NCI-H2029 (cell line): ENCODE measurements at places on chromosomes 5 and 9.

GRCh38 chr9:131658377-131659129 is 81.3 kb downstream of the RAPGEF1 start:
- no peak for DNase-seq

DNA sequence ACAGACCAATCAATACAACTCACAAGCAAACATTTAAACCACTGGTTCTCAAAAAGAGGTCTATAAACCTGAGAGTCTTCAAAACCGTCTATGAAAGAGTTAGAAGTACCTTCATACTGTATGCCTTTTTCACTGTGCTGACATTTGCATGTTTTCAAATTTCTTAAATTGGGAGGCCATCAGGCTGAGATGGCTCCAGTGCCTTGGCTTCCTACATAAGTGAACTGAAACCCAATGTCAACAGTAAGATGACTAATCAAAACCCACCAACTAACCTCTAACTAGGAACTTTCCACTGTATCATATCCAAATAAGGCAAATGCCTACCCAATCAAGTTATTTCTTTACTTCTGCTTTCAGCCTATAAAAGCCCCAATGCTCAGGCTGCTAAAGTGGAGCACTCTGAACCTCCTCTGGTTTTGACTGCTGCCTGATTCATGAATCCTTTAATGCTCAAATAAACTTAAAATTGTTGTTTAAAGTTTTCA is 35.1 kb downstream of the FAM13B start:
- DNase-seq, result no peak

GRCh38 chr5:179154346-179154990 is 94.3 kb downstream of the ZNF354C start:
- DNase-seq, result no peak

GRCh38 chr9:136521537-136521936 is 24.3 kb downstream of the NOTCH1 start:
- DNase-seq, result no peak

DNA sequence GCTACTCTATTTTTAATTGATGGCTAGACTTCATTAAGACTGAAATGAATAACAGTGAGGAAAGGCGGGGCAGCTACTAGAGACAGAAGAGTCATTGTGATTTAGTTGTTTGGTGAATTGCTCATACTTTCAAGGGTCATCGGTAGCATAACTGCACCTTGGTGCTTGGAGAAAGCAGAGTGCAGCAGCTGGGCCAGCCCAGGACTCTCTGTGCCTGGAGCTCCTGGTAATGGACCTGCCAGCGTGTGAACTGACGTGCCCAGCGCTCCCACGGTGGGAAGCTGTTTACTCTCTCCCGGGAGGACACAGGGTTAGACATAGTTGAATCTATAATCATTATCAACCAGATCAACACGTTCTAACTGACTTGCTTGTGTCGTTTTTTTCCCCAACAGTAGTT is 42.9 kb downstream of the LURAP1L start:
- no peak for DNase-seq

GRCh38 chr9:113609562-113610318 is 146.2 kb downstream of the RGS3 start:
- DNase-seq, result no peak

DNA sequence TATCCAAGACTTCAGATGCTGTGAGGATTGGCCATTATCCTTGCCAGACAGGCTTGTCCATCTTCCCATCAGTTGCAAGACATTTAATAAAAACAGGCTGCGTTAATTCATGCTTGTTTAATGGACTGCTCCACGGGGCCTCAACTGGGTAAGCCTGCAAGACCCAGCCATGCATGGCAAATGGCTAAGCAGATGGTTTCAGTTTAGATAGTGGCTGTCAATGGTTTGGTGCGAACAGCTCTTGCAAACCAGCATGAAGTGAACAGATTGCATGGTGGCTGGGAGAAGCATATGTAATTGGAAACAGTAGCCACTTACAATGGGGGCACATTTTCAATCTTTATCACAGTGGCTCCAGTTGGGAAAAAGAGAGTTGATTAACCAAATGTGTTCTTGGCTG is 628.2 kb upstream of the KLF4 start:
- no peak for DNase-seq

- no peak for DNase-seq
These were observed 13.8 kb downstream of the MACIR start for GRCh38 chr5:103272377-103272776.

- DNase-seq, result no peak
These were observed 26.4 kb upstream of the STC2 start for GRCh38 chr5:173354645-173355044.

DNA sequence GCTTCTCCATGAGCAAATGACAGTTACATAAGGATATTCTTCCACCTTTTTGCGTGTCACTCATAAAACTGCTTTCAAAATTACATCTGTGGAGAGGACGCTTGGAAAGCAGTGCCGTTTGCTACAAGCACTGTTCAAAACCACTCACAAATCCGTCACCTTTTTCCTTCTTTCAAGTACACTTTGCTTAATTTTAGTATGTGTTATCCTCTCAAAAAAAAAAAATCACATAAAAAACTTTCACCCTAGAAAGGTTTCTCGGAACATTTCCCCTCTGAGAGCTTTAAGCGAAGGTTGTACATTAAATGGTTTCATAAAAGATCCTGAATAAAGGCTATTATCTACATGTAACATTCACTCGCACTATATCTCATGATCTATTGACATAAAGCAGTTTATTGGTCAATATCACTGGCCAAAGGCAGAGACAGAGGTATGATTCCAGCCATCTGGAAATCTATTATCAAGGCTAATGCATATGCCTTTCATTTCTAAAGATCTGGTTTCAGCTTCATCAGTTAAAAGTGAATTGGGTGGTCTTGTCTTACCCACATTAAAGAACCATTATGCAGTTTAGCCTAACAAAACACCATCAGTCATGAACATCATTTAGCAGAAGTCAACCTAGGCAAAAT is 163.6 kb downstream of the ENC1 start:
- DNase-seq, result no peak

DNA sequence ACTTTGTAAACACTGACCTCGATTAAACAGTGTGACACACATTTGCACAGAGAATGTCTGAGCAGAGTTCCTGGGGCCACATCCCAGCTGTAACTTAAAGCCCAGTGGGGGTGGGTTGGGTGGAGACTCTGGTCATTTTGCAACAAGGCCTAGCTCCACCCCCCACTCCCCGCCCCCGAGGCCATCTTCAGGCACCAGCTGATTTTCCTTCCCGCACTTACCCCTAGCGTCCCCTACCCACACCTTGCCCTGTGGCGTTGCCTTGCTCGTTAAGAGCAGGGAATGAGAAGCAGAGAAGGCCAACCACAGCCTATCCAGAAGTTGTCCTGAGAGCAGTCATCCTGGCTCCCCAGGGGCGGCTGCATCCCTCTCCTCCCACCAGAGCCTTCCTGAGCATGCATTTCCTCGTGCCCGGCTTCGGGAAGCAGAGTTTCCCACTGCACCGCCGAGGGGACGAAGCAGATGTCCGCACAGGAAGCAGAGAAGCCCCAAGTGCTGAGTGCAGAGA is 101.7 kb upstream of the SARDH start:
- DNase-seq, result no peak

GRCh38 chr9:14597171-14597799 is 95.9 kb downstream of the ZDHHC21 start:
- DNase-seq, result no peak

DNA sequence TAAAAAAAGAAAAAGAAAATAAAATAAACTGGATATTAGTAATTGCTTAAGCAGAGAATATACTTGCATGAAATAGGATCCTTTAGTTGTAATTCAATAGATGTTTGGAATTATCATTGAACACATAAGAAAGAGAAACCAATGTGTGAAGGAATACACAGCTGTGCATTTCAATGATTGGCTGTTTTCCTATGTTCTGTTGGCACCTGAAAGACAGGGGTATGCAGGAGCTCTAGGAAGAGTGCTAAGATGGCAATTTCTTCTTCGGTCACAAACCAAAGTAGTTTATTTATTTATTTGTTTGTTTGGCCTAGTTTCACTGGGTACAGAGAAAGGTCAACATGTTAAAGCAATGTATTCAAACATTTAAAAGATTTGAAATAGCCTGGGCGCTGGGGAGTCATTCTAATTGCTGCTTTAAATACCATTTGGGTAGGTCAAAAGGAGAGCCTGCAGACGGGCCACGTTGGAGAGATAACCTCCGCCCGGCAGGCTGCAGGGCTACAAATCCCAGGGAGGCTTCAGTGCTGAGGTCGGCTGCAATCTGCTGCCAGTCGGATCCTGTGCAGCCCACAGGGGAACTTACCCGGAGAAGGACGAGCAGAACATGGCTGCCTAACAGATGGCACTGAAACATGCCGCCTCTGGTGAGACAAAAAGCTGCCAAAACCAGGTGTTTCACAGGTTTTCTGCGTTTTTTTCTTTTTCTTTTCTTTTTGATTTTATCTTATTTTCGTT is 154.2 kb upstream of the TYRP1 start:
- no peak for DNase-seq

- no peak for DNase-seq
These were observed 356.0 kb upstream of the IRX4 start for GRCh38 chr5:2238732-2239131.

GRCh38 chr5:82375488-82376244 is 97.5 kb upstream of the RPS23 start:
- DNase-seq, result peak; percentile 49

DNA sequence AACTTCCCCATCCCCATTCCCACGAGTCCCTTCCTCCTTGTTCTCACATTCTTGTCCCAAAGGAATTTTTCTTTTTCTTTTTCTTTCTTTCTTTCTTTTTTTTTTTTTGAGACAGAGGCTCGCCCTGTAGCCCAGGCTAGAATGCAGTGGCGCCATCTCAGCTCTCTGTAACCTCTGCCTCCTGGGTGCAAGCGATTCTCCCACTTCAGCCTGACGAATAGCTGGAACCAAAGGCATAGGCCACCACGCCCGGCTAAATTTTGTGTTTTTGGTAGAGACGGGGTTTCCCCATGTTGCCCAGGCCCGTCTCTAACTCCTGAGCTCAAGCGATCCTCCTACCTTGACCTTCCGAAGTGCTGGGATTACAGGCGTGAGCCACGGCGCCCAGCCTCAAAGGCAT is 751 bp downstream of the DNAI1 start:
- DNase-seq, result no peak

- no peak for DNase-seq
These were observed 335.4 kb downstream of the MSX2 start for GRCh38 chr5:175059687-175060211.

GRCh38 chr5:55994495-55994997 is at the start of gene IL6ST:
TSS of gene IL6ST (minus strand) at chr5:55994963. CDS start at chr5:55976278, 18,685 bp downstream.
- DNase-seq, result no peak

DNA sequence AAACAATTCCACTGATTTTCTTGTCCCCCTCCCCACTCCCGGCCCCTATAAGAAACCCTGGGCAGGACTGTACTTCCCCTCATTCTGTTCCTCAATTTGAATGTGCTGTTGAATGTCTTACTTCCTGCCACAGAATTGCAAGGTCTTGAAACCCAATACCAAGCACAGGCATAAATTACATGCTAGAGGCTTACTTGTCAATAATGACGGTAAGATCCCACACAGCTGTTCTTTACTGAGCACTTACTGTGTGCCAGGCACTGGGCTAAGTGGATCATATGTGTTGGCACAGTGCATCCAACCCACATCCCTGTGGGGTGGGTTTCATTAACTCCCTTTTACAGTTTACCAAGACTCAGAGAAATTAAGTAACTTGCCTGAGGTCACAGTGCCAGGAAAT is 63.4 kb downstream of the MVB12B start:
- peak; percentile 35 for DNase-seq

DNA sequence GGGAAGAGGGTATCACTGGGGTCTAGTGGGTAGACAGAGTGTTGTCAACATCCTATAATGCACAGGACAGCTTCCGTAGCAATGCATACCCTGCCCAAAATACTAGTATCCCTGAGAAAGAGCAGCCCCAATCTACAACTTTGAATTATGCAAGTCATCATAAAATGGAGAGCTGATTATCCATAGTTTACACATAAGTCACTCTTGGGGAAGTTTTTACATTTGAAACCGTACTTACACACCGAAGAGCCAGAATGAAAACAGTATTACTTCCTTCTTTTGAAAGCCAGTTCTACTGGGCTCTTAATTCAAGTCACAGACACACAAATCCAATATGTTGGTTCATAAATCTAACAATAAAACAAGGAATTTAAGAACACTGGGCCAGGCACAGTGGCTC is 21.6 kb downstream of the RNF145 start:
- no peak for DNase-seq

GRCh38 chr5:99369797-99370593 is 441.2 kb upstream of the CHD1 start:
- peak; percentile 70 for DNase-seq

DNA sequence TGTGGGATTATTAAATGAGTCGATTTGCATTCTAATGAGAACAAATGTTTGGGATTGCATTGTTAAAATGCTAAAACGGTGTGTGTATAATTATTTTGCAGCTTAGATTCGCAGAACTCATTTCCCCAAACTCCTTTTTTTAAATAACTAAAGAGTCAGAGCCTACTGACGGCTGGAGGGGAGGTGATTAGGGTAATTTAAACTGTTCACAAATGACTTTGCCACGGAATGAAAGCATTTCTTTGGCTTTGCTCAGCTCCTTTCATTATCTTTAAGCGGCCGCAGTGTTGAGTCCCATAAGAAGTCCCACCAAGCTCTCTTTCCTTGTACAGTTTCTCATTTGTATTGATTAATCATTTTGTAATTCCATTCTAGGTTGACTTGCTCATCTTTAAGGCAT is 1632.8 kb downstream of the MAT2B start:
- no peak for DNase-seq

DNA sequence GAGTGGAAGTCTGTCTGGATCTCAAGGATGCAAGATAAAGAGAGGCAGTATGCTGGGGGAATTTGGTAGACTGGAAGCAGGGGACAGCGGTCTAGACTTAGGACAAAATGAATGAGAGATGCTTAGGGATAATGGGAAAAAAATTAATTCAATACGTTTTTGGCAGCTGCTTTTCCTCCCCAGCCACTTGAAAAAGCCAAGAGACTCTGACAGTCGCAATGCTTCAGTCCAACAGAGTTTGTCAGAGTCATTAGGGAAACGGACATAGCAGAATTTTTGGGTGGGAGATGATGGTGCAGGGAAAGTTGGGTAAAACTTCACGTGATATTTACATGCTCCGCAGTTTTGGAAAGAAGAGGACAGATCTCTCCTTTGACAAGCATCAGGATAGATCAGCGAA is 129.7 kb downstream of the GOLPH3 start:
- DNase-seq, result no peak

DNA sequence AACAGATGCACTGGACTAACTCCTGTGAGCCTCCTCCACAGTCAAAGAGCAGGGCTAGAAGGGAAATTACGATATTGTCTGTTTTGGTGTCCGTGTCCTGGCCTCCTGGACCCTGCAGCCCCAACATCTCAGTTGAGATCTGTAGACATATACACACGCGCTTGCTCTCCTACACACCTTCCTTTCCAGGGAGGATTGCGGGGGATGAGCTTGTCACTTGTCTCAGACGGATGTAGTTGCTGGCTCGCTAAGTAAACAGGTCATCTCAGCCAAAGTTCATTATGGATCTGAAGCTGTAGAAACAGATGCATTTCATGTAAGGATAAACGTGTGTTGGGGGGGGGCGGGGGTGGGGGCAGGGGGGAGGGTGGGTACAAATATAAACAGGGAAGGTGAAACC is 549.3 kb downstream of the CCDC171 start:
- DNase-seq, result no peak
